ENCODE measurements at places on chromosomes 4 and X. TPM values are rescaled to one million over a fixed set of nuclear protein-coding genes. Genes with fewer than 3 reads are reported as not detected.
A peak's percentile ranks its signal among the peaks of the same experiment; 100 is the strongest.

DNA sequence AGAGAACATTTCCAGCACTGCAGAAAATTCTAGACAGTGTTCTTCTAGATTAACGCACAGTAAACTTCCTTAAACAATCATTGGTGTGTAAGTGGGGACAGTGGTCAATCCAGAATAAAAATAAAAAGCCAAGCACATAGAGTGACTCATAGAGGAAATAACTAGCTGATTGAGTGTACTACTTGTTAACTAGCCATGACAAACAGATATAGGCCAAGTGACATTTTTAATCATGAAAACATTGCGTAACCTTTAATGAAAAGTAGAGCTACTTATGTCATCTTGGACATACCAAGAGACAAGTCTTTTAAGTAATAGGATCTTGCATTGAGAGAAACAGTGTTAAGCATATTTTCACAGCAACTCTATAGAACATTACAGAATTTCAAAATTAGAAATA lies 233.9 kb upstream of the MAB21L2 start:
- H3K27me3 ChIP-seq = no peaks in the 10 kb centered on the region
- H3K4me1 ChIP-seq = no peaks in the 10 kb centered on the region
- DNase-seq = no peak
- no peak overlapping the region for H3K27ac ChIP-seq

DNA sequence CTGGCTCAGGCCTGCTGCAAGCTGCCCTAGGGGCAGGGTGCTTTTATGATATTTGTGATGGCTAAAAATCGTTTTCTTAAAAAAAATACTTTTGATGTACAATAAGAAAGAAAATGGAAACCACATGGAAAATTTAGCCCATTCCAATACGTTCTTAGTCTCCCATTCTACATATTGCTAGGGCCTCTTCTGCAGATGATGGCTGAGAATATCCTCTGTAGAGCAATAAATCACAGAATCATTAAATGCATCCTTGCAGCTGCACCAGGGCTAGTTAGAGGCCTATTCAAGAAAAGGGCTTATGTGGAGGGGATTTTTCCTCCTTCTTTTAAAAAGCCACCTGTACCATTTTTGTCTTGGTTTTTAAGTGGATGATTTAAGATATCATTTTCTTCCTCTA lies 97.6 kb upstream of the C1GALT1C1 start:
- no peak overlapping the region for H3K4me3 ChIP-seq
- no peaks in the 10 kb centered on the region for H3K36me3 ChIP-seq
- no peak for DNase-seq
- peaks cover 5% of the 10 kb centered on the region for H3K4me1 ChIP-seq
- no peak overlapping the region for H3K27ac ChIP-seq

DNA sequence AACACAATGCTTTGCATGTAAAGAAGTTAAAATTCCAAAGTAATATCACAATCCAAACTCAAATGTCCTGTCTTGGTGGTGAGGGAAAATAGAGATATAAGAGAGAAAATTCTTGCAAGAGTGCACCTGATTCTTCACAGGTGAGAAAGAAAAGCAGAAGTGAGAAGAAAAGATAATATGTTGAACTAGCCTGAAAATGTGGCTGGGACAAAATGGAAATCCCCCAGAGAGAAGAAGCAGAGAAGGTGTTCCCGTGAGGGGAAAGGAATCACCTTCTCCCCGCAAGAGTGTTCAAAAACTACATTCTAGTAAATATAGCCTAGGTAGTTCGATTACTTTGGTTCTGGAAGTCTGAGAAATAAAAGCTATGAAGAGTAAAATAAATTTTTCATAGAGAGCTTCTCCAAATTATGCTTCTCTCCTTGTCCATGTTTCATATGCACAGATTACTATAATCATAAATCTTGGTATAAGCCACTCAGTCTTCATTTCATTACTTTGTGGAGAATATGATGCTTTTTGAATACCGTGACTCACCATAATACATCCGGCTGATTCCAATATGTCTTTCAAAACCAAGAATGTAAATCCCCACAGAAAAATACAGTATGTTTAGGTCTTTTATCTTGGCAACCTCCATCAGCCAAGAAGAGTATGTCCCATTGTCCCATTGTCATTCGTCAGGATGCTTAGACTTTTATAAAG lies 63.1 kb downstream of the COX18 start:
- H3K4me1 ChIP-seq = no peaks in the 10 kb centered on the region
- no peak overlapping the region for H3K27ac ChIP-seq
- no peak overlapping the region for H3K4me3 ChIP-seq
- H3K36me3 ChIP-seq = no peaks in the 10 kb centered on the region
- no peak for DNase-seq

DNA sequence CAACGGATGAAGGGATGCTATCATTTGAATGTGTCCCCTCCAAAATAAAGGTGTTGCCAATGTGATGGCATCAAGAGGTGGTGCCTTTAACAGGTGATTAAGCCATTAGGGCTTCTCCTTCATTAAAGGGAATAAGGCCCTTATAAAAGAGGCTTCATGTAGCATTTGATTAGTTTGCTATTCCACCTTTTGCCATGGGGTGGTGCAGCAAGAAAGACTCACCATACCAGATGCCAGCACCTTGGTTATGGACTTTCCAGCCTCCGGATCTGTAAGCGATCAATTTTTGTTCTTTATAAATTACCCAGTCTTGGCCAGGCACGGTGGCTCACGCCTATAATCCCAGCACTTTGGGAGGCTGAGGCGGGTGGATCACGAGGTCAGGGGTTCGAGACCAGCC lies 7.9 kb upstream of the SLC25A43 start:
- peak; percentile 26 for DNase-seq
- H3K4me1 ChIP-seq = no peaks in the 10 kb centered on the region
- no peaks in the 10 kb centered on the region for H3K36me3 ChIP-seq
- no peak overlapping the region for H3K4me3 ChIP-seq
- H3K27ac ChIP-seq = no peak overlapping the region
- H3K27me3 ChIP-seq = no peaks in the 10 kb centered on the region

- no peak for DNase-seq
- no peak overlapping the region for H3K27ac ChIP-seq
- no peaks in the 10 kb centered on the region for H3K4me1 ChIP-seq
- no peaks in the 10 kb centered on the region for H3K36me3 ChIP-seq
- H3K27me3 ChIP-seq = no peaks in the 10 kb centered on the region
Observed at GRCh38 chr4:167885872-167886271, 206.5 kb upstream of the ANXA10 start.

GRCh38 chr4:140603286-140603685 lies 34.5 kb upstream of the UCP1 start:
- H3K27ac ChIP-seq = peak overlapping the region; percentile 35
- H3K27me3 ChIP-seq = peaks cover 6% of the 10 kb centered on the region
- H3K4me3 ChIP-seq = no peak overlapping the region
- H3K36me3 ChIP-seq = no peaks in the 10 kb centered on the region
- no peaks in the 10 kb centered on the region for H3K4me1 ChIP-seq

Gene ARHGEF38
- not detected for total RNA-seq
